ENCODE measurements at places on chromosomes 13 and 19.
A peak's percentile ranks its signal among the peaks of the same experiment; 100 is the strongest.

DNA sequence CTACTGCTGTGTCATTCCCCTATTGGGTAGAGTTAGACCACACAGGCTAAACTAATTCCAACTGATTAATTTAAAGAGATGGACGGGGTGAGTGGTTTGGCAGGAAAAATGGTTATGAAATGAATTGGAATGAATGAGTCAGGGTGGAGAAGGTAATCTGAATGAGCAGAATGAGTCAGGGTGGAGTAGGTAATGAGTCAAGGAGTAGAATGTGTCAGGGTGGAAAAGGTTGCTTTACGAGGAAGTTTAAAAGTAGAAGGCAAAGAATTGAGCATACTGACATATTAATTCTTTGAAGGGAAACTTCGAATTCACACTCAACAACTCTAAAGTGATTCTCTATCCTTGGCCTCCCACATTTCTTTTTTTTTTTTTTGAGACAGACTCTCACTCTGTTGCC is 12.7 kb upstream of the ZNF121 start:
- ATAC-seq: peak; percentile 76

DNA sequence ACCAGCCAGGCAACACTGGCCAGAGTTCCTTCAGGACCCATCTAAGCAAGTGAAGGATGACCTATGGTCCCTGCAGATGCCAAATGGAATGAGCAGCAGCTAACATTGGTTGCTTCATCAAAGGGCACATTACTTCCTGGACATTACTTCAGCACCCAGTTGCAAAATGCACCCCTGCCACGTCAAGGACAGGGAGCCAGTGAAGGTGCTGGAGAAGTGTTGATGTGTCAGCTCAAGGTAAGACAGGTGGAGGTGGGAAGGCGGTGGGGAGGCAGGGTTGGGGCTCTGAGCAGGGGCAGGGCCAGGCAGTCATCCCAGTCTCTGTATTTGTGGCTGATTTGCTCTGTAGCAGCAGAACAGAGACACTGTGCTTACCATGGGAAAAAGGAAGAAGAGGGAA is 14.6 kb downstream of the CSNK1A1L start:
- no peak for ATAC-seq

DNA sequence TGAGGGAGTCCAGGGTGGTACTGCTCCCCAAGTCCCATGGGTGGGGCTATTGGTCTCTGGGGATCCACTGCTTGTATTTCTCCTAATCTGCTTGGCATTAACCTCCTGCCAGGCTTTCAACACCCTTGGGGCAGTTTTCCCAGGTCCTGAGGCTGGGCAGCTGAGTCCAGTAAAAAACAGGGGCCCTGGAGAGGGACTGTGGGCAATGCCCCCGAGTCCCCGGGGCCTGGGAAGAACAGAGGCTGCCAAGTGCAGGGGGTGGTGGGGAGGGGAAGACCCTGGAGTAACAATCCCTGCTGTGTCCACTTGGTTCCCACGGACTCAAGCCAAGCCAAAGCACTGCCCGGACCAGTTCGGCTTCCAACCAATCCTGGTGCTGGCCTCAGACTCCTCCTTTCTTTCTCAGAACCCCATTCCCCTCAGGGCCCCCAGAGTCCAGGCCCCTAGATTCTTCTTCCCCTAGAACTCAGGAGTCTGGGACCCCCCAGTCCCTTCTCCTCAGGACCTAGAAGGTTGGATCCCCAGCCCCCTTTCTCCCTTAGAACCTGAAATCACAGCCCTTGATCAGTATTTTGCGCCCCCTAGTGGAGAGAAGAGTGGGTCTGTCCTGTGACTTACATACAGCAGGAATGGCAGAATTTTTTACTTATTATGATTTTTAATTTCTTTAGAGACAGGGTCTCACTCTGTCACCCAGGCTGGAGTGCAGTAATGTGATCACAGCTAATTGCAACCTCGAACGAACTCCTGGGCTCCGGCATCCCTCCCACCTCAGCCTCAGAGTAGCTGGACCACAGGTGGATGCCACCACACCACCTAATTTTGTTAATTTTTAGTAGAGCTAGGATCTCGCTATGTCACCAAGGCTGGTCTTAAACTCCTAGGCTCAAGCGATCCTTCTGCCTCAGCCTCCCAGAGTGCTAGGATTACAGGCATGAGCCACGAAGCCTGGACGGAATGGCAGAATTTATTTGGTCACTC is 3.7 kb upstream of the CLPTM1 start:
- ATAC-seq: no peak

DNA sequence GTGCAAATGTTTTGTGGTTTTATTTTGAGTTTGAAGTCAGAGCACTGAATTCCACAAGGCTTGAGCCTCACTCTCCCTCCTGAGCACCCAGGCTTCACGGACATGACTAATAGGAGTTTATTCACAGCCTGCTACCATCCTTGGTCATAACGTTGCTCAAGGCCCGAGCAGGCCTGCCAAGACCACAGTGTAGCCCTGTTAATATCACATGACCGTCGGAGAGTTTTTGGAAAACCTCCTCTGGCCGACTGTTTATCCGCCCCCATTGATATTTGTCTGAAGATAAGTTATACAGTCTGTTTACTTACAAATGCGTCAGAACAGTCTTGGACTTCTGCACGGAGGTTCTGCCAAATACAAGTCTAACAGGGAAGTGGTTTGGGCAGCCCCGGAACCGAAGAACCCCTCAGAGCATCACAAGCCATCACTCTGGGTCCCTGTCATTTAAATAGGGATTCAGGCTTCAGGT is 89.9 kb downstream of the COL4A2 start:
- ATAC-seq: no peak

GRCh38 chr13:80755910-80756309 is 415.0 kb upstream of the SPRY2 start:
- ATAC-seq: no peak

DNA sequence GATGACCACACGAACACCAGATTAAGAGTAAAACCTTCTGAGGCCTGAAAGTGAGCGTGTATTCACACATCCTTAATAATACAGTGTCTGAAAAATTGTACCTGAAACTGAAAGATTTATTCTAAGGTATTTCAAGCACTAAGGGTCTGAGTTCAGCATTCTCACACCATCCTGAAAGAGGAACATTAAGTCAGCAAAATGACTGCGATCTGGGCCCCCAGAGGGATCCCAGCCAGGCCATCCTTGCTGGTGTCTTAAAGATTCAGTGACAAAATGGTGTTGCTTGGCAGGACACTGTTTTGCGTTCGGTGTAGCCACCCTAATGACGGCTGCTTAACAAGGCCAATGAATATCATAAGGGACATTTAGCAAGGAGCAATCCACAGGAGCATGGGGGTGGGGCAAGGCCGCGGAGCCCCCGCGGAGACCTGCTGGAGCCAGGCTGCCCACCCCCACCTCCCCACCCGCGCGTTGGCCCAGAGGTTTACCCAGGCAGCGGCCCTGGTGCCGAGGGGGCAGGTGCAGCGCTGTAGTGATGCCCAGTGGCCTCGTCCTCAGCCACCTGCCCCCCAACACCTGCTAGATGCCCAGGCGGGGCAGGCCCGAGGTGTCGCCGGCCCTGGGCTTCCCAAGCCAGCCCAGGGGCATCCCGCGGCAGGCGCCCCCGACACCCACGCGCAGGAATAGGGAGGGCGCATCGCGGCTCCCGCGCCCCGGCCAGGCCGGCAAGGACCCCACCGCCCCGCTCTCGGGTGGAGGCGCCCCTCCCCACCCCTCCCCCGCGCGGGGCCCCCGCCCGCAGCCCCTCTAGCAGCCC is 742 bp downstream of the NALCN start:
- ATAC-seq: no peak

- ATAC-seq: no peak
These were observed 149.6 kb downstream of the PDS5B start for GRCh38 chr13:32735859-32736258.
